ENCODE measurements at places on chromosomes 16 and 17. TPM values are rescaled to one million over a fixed set of nuclear protein-coding genes. Genes with fewer than 3 reads are reported as not detected.

ALOX15 gene
- not detected for total RNA-seq

MYCBPAP gene
- total RNA-seq, result not detected

JPH3 gene
- total RNA-seq, result 3.1 TPM

AOC2 gene
- total RNA-seq, result 1.4 TPM

TBC1D3G gene
- 1.4 TPM for total RNA-seq

KRT24 gene
- total RNA-seq, result 6.3 TPM

TMIGD1 gene
- not detected for total RNA-seq

KRTAP4-1 gene
- total RNA-seq, result 1.9 TPM

GALR2 gene
- total RNA-seq, result 6.7 TPM

OR2C1 gene
- 3.6 TPM for total RNA-seq

TP53I13 gene
- total RNA-seq, result 51.3 TPM

LDAF1 gene
- total RNA-seq, result 155 TPM

POLR2A gene
- total RNA-seq, result 40.7 TPM

SYT17 gene
- total RNA-seq, result 9.4 TPM

PRR35 gene
- not detected for total RNA-seq

DNAAF8 gene
- total RNA-seq, result 0.24 TPM

GFAP gene
- total RNA-seq, result 6.7 TPM

MYL11 gene
- not detected for total RNA-seq

DNAH9 gene
- 1.9 TPM for total RNA-seq

KRT28 gene
- total RNA-seq, result 3.6 TPM

LRRC75A gene
- total RNA-seq, result 7.9 TPM

CRHR1 gene
- total RNA-seq, result 3.9 TPM

MYLK3 gene
- 1.4 TPM for total RNA-seq

SCIMP gene
- 0.72 TPM for total RNA-seq

AOC3 gene
- 89.1 TPM for total RNA-seq

GUCY2D gene
- 0.72 TPM for total RNA-seq

Data from umbilical cord (tissue), 2 donors.